NCI-H2227 treated with DMSO at 0.1 percent for 48 hours (cell line): ENCODE measurements at places on chromosomes 6 and 20.
A peak's percentile ranks its signal among the peaks of the same experiment; 100 is the strongest.

DNA sequence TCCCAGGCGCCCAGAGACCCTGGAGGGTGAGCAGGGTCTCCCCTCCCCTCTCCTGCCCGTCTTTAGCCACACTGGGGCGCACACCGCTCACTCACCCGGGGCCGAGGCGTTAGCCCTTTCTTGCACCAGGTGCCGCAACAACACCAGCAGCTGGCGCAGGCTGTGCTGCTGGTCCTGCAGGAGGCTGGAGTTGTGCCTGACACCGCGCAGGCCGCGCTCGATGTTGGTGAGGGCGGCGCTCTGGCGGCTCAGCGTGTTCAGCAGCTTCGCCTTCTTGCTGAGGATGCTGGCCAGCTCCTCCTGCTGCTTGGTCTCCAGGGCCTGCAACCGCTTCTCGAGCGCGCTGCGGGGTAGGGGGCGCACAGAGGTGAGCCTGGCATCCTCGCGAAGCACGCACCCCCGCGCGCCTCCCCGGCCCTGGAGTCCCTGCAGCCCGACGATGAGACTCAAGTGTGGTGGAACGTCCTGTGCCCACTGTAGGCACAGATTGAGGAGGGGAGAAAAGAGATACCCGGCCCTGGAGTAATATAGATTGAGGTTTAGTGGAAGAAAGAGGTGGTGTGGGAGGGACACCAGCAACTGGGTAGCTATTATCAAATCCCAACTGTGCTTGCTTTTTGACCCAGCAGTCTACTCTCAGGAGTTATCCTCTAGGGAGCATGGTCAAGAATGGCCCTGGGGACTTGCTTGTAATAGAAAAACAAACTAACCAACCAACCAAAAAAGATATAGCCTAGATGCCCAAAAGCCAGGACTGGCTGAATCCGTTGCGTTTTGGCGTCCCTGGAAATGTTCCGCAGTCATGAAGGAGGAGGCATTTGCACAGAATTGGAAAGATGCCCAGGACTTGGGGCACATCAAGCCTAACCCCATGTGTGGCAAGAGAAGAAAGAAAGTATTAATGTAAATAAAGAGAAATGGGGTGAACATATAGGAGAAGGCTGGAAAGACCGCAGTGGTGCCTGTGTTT is 30.9 kb downstream of the ANGPT4 start:
- DNase-seq = peak; percentile 48

DNA sequence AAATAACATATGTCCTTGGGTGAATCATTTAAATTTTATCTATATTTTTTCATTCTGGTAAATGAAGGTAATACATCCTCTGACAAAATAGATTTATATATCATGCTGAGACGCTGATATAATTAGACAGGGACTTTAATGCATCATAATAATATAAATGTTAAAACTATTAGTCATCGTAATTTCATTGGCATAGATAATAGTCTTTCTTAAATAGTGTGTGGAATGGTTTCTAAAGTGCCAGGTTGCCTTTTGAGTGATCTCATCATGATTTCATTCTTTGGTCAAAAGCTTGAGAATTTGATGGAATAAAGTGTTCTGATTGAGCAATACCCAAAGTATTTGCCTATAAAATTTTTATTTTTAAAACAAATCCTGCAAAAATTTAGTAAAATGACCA is 43.2 kb upstream of the BMP5 start:
- no peak for DNase-seq

- DNase-seq = no peak
Observed at GRCh38 chr6:146931214-146931613, 273.0 kb upstream of the STXBP5 start.

- DNase-seq = no peak
Observed at GRCh38 chr20:3843490-3843889, 3.1 kb upstream of the MAVS start.

- no peak for DNase-seq
Observed at GRCh38 chr6:11922901-11923300, 89.2 kb upstream of the HIVEP1 start.

DNA sequence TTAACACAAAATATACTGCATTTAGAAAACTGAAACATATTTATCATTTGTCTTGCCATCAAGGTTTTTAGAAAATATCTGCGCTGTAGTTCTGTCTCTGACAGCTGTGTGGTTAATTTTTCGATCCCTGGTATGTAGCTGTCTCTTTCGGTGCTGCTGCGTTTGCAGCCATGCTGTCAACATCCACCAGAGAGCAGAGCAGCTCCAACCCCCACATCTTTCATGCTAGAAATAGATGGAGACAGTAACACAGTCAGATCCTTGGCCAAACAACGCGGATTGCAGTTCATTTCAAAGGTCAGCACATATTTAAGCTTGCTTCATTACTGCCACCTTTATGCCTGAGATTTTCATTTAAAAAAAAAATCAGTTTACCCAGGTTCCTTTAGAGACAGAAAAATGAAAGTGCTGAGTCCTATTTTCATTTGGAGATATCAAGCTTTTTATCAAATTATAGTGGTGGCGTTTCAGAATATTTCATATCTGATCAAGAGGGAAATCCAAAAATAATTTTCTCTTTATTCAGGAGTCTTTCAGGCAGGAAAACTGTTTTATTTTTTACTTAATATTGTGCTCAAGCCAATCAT is 157.7 kb upstream of the MMS22L start:
- DNase-seq = peak; percentile 7

GRCh38 chr20:50824137-50824536 is 29.3 kb downstream of the BCAS4 start:
- DNase-seq = no peak

DNA sequence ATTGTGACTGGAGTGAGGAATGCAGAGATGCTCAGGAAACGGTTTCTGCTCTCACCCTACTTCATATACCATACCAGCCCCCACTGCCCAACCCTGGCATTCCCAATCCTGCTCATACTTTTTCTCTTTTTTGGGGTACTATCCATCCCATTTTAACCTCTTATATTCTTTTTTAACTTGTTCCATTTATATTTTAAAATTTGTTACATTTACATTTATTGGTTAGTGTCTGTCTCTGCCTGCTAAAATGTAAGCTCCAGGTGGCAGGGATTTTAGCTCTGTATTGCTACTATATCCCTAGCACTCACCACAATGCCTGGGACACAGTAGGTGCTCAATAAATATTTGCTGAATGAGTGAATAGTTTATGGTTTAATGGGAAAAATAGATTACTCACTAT is 8.1 kb downstream of the FERMT1 start:
- no peak for DNase-seq

- DNase-seq = no peak
Observed at GRCh38 chr6:27076116-27076515, 171.4 kb upstream of the PRSS16 start.

- DNase-seq = no peak
Observed at GRCh38 chr20:64106981-64107735, at the start of gene NPBWR2. TSS of gene NPBWR2 (minus strand) at chr20:64107565. CDS start at chr20:64106831, 734 bp downstream.

DNA sequence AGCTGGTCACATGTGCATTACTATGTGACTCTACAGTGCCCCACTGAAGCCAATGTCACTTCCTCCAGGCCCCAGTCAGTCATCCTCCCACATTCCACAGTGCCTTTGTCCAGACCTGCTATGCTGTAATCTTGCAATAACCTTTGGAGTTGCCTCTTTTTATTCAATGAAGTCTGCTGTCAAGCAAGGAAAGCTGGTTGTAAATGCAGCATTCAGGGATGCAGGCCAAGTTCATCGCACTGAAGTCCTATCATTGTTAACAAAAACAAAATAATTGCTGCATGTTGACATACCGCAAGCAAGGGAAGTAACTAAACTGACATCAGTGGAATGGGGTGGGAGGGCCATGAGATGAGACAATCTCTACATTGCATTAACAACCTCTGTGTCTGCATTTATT is 131.2 kb upstream of the CDYL start:
- DNase-seq = peak; percentile 5

GRCh38 chr20:5495939-5496338 is 179.2 kb upstream of the PROKR2 start:
- DNase-seq = no peak

DNA sequence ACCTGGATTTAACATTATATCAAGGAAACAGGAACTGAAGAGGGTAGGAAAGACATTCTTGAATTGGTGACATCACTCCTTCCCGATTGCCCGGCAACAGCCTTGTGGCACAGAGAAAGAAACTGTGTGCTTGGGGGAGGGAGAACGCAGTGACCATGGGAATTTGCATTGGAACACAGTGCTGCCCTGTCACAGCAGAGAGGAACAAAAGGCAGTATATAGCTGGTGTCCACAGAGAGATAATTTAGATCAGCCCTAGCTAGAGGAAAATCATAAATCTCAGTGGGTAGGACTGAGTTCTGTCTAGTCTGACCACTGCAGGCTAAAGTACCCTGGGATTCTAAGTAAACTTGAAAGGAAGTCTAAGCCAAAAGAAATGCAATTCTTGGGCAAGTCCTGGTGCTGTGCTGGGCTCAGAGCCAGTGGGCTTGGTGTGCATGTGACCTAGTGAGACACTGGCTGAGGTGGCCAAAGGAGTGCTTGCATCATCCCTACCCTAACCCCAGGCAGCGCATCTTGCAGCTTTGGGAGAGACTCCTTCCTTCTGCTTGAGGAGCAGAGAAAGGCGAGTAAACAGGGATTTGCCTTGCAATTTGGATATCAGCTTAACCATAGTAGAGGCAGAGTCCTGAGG is 697.6 kb downstream of the HACE1 start:
- no peak for DNase-seq

DNA sequence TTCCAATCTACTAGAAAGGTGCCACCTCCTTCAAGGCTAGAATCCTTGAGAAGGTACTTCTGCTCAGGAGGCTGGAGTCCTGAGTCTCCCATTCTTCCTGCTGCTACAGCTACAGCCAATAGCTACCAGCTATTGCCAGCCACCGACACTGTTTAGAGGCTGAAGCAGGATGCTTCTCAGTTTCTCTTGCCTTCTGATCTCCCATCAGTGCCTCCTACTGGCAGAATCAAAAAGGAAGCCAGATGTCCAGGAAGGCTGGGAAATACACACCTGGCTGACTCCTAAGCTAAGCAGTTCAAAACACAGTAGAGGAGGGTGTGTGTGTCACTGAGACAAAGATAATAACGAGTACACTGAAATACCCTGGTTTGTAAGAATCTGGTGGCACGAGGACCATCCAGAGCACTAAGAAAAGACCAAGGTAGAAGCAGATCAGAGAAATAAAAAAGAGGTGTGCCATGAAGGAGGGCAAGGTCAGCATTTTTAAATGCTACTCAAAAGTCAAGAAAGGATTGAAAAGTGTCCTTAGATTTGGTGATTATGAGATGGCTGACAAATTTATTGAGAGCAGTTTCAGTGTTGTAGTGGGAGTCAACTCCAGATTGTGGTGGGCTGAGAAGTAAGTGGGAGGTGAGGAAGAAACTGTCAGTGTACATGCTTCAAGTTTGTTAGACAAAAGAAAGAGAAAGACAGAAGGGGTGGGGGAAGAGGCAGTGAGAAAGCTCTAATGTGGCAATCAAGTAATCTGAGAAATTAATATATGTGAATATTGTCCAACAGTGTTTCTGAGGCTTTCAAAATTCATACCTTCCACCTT is 2.3 kb upstream of the HLA-DMA start:
- DNase-seq = no peak

DNA sequence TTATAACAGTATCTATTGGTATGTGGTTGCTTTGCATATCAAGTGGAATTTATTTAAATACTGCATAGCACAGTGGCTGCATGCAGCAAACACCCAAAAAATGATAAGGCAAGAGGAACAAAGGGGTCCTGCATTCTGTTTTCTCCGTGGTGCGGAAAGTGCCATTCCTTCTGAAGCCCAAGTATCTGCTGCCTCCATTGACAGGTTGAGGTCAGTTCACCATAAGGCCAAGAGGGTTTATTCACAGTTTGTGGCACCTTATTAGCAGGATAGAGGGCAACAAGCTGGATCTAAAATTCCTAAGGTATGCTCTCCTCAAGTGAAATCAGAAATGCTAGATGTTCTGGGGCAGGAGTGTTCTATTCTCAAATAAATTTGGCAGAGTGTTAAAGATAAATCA is 9.3 kb downstream of the CARMIL1 start:
- DNase-seq = no peak

DNA sequence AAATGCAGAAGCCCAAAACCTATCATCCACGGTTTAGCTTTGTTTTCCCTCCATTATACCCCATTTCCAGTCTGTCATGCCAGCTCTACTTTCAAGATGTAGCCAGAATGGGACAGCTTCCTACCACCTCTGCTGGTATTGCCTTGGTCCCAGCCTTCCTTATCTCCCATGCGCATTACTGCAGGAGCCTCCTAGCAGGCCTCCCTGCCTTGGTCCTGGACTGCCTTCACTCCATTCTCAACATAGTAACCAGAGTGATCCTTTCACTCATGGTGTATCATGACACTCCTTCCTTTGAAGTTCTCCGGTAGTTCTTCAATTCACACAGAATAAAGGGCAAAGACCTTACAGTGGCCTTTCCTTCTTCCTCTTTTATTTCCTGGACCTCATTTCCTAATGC is 15.9 kb downstream of the TPD52L1 start:
- DNase-seq = no peak

DNA sequence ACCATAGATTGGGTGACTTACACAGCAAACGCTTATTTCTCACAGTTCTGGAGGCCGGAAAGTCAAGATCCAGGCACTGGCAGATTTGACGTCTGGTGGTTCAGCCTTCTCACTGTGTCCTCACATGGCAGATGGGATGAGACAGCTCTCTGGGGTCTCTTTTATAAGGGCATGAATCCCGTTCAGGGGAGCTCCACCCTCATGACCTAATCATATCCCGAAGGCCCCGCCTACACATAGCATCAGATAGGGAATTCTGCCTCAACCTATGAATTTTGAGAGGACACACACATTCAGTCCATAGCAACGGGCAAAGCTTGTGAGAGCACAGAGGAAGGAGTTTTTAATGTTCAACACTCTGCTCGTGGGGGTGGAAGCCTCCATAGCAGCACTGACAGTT is 27.5 kb downstream of the DAAM2 start:
- no peak for DNase-seq

- no peak for DNase-seq
Observed at GRCh38 chr6:16296061-16296670, 57.8 kb downstream of the GMPR start.

GRCh38 chr6:149147938-149148718 is 169.4 kb upstream of the TAB2 start:
- no peak for DNase-seq
